ENCODE measurements at places on chromosomes 3 and 15.

DNA sequence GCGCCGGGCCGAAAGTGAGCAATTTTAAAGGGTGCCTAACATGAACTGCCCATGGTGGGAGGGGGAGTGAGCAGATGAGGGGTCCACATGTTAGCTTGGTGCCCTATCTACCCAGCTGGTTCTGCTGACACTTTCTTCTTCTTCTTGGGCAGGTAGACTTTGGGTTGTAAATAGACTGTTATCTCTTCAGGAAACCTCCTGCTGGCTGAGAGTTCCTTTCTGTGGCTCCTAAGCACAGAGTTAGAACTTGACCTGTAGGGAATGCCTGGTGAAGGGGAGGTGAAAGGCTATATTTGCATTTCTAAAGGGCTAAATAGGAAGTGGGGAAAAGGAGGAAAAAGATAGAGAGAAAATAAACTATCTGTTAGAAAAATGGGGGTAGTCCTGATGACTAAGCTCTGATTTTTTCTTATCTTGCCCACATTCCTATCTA is 521.4 kb upstream of the TGFBR2 start:
- no peak for DNase-seq

GRCh38 chr3:70108072-70108471 is 108.5 kb downstream of the SAMMSON start:
- DNase-seq, result no peak

GRCh38 chr15:67120009-67120838 is 54.8 kb downstream of the SMAD3 start:
- no peak for DNase-seq

DNA sequence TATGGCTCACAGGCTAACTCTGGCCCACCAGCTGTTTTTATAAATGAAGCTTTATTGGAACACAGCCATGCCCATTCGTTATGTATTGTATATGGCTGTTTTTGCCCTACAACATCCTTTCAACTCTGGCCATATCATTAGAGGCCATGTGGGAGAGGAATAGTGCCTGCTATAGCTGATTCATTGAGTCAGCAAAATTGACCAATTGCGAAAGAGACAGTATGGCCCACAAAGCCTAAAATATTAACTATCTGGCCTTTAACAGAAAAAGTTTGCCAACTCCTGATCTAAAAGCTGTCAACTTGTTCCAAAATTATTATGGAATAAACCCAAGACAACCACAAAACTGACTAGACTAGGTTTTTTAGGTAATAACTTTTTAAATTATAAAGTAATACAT is 1.4 kb downstream of the NR1I2 start:
- DNase-seq, result no peak

- DNase-seq, result peak; percentile 29
Measured at GRCh38 chr3:150251187-150252062, 156.7 kb upstream of the TSC22D2 start.

- no peak for DNase-seq
Measured at GRCh38 chr3:151900884-151901643, 27.6 kb downstream of the SUCNR1 start.

DNA sequence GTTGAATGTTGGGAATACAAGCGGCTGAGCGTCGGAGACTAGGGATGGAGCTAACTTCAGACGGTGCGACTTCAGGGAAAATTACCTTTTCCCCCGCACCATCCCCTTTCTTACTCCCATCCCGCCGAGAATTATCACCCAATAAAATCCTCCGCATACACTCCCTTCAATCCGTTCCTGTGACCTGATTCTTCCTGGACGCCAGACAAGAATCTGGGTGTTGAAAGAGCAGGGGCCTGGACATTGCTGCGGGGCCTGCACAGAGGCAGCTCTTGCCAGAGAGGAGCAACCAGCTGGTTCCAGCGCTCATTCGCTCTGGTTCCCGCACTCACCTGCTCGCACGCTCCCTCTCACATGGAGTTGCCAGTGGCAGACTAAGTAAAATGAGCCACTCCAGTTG is 241.9 kb downstream of the ALCAM start:
- DNase-seq, result no peak

GRCh38 chr3:21132896-21133295 is 618.1 kb downstream of the ZNF385D start:
- DNase-seq, result no peak

- no peak for DNase-seq
Measured at GRCh38 chr3:40586901-40587300, 62.1 kb downstream of the ZNF621 start.

DNA sequence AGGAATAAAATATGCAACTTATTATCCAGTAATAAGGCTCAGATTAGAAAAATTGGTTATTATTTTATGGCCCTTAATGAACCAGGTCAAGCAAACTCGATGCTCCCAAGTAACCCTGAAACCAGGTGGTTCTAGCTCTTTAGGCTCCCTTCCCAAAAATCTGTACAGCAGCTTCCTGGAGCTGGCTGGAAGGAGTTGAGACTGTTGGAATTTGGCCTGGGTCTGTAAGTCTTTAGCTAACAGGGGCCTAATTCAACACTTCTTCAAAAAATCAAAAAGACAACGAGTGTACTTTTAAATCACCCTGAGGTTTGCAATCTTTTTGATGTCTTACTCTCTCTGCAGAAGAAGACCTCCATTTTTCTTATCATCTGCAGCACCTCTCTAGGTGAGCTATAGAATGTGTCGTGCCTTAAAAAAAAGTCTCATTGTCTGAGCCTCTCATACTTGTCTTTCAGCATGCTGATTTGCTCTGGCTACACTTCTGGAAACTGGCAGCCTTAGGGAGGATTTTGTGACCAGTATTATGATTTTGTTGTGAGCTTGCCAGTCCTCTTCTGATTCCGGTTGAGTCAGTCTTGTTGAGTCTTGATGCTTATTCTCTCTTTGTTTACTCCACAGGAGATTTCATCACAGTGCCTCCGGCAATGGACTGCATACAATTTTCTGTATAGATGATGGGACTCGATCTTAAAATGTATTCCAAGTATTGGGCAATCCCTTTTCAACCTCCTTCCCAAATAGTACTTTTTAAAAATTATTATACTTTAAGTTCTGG is 235.0 kb upstream of the KBTBD8 start:
- DNase-seq, result no peak

- DNase-seq, result peak; percentile 18
Measured at GRCh38 chr3:29639578-29640290, 358.9 kb downstream of the RBMS3 start.

- DNase-seq, result no peak
Measured at GRCh38 chr3:72794079-72794478, 54.2 kb downstream of the SHQ1 start.

DNA sequence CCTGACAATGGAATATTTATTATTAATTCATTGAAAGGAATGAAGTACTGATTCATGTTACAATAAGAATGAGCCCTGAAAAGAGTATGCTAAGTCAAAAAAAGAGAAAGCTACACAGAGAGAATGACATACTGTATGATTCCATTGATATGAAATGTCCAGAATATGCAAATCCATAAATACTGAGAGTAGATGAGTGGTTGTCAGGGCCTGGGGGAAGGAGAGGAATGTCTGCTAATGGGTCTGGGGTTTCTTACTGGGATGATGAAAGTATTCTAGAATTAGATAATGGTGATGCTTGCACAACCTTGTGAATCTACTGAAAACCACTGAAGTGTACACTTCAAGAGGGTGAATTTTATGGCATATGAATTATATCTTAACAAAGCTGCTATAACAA is 79.9 kb upstream of the HACD2 start:
- peak; percentile 38 for DNase-seq

- DNase-seq, result peak; percentile 36
Measured at GRCh38 chr15:62067448-62068044, 769 bp downstream of the C2CD4A start.

DNA sequence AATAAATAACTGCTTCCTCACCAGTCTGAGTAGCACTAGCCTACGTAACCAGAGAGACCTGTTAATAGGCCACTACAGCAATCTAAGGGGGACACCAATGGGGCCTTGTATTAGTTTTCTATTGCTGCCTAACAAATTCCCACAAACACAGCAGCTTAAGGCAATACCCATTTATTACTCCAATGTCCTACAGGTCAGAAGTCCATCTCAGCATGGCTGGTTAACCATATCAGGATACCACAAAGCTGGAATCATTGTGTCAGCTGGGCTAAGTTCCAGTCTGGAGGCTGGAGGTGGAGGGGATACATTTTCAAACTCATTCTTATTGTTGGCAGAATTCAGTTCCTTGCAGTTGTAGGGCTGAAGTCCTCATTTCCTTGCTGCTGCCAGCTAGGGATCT is 331.9 kb downstream of the ULK4 start:
- no peak for DNase-seq

GRCh38 chr3:184814214-184814613 is 2.2 kb downstream of the VPS8 start:
- DNase-seq, result no peak

DNA sequence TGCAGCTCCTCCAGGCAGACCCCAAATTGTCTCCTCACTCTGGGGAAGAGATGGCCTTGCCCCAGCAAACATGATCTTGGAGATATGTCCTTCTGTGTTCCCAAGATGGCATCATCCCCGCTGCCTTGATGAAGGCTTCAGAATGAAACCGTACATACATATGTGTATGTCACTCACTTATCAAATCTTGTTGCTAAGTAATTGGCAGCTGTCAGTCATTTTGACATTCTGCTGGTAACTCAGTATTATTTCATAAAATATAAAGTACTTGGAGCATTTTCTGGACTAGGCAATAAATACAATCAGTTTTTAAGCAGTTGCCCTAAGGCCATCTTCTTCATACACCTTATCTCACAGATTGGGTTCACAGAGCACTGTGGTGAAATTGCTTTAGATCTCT is 62.4 kb downstream of the ARNT2 start:
- DNase-seq, result no peak

- no peak for DNase-seq
Measured at GRCh38 chr3:133856316-133856715, 39.4 kb downstream of the RAB6B start.

GRCh38 chr3:140710711-140711389 is 33.0 kb downstream of the TRIM42 start:
- no peak for DNase-seq

- peak; percentile 48 for DNase-seq
Measured at GRCh38 chr3:192570821-192571791, 156.2 kb downstream of the FGF12 start.
